Foreskin melanocyte (primary cell): ENCODE measurements at places on chromosomes 7 and 10.

DNA sequence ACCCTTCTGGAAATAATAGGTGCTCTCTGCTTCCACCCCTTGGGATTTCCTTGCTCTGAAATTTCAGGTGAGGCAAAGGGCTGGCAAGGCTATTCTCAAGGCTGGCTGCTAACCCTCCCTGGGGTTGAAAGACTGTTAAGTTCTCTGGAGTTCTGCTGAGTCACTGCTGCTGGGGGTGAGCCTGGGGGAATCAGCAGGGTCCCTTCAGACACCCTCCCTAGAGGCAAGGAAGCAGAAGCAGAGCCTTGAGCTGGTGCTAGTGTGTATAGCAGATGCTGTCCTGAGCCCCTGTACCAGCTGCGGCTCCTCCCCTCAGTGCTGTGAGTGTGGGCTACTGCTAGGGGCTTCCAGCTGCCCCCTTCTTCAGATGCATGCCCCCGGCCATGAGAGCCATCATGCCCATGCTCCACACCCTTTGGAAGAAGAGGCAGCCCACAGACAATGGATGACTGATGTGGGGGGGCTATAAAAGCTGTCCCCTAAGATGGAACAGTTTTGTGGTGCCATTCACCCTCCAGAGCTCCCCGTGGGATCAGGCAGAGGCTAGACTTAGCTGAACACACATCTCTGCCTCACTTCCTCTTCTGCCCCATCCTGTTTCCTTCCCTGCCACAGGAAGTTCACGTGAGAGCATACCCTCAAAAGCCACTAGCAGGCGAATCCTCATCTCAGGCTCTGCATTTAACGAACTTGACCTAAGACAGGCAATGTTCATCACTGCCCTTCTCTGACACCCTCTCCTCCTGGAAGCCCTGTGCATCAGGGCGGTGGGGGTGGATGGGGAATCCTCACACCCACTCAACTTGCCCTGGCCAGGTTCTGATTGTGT lies 91.8 kb downstream of the SH3PXD2A start:
- DNase-seq = no peak

DNA sequence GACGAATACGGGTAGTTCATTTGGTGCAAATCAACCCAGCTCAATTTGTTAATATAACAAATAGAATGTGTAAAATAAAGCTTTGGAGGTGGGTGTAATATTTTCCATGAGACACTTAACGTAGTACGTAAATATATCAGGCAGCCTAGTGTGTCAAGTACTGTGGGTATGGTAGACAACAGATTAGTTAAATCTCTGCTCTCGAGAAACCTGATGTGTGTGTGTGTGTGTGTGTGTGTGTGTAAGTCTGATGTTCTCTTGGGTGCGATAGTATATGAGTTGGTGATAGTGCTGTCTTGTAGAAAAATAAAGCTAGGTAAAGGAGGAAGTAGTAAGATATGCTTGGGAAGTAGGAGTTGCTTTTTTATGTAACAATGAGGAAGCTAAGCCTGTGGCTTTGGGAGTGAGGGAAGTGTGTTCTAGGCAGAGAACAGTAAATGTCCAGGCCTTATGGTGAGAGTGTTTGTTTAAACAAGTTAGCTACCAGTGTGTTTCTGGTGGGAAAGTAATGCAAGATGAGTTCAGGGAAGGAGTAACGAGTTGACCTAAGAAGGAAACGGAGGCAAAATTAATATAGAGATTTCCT lies 26.1 kb downstream of the WAC start:
- no peak for DNase-seq

DNA sequence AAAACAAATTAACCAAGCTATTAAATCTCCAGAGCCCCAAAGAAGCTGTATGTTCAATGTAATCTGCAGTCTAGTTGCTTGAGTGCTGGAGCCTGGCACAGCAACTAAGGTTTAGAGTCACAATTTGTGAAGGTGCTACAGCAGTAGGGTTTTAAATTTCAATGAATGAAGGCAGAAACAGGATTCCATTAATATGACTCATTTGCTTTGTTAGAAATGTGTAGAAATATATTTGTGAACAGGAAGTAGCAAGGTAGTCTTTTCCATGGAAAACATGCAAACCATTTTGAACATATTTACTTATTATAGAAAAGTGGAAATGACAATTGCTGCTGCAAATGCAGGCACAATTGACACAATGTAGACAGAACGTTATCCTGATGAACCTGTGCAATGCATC lies 149.0 kb upstream of the STEAP4 start:
- DNase-seq = no peak

- DNase-seq = no peak
Measured at GRCh38 chr10:131944976-131945695, 36.6 kb downstream of the BNIP3 start.

- DNase-seq = no peak
Measured at GRCh38 chr7:29315122-29315891, 120.7 kb downstream of the CHN2 start.

- DNase-seq = no peak
Measured at GRCh38 chr7:84705706-84706105, 481.1 kb downstream of the SEMA3D start.

DNA sequence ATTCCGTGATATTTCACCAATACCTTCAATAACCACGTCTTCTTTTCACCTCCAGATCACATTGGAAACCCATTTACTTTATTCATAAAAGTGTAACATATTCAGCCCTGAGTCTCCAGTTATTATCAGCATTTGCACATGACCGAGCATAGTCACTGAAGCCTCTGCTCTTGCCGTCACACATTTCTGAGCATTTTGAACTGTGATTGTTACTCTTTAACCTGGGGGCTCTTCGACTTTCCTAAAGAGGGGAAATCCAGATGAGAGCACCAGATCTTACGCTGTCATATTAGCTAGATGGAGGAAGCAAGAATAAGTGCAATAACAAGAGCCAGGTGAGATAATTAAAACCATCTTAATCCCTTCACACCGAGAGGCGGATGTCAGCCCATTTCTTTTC lies 260.0 kb upstream of the NRP1 start:
- DNase-seq = no peak

GRCh38 chr7:100093054-100093453 lies 4.3 kb downstream of the COPS6 start:
- no peak for DNase-seq

DNA sequence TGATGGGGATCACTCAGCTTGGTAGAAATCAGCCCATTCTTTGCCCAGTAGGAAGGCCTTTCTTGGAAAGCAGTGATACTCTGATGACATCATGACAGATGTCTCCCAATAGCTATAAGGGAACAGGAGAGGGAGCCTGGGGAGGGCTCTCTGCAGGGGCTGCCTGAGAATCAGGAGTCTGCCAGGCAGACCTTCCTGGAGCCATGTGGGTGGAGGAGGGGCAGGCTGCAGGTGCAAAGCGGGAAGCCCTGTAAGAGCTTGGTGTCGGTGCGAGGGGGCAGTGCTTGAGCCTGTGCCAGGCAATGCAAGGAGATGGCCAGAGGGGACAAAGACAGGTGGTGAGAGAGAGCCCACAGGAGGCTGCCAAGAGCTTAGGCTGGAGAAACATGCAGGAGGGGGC lies 5.0 kb upstream of the TNS3 start:
- DNase-seq = no peak

GRCh38 chr7:152203095-152203494 lies 177.6 kb downstream of the GALNT11 start:
- no peak for DNase-seq

GRCh38 chr7:7201578-7202374 lies 19.4 kb downstream of the C1GALT1 start:
- no peak for DNase-seq

- DNase-seq = no peak
Measured at GRCh38 chr7:117588352-117588794, 108.5 kb downstream of the CFTR start.

- DNase-seq = no peak
Measured at GRCh38 chr10:123554656-123555055, 111.5 kb upstream of the GPR26 start.

GRCh38 chr10:94409021-94409657 lies 6.8 kb downstream of the TBC1D12 start:
- DNase-seq = no peak

DNA sequence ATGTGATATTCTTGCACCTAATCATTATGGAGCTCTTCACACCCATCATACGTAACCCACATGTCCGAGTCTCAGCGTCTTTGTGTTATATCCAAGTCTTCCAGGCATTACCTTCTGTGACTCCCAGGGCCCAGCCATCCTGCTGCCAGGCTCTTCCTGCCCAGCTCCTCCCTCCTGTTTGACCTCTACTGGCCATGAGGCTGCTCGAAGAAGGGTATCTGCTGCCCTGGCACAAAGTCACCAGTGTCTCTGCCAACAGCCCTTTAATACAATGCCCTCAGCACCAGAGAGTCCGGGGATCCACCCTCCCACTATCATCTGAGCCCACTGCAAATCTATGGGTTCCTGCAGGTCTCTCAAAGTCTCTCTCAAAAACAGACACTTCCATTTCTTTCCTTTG lies 65.3 kb upstream of the WAC start:
- no peak for DNase-seq

- no peak for DNase-seq
Measured at GRCh38 chr7:127474457-127474856, 81.9 kb upstream of the ZNF800 start.

GRCh38 chr10:112218960-112219359 lies 35.4 kb upstream of the GPAM start:
- no peak for DNase-seq

DNA sequence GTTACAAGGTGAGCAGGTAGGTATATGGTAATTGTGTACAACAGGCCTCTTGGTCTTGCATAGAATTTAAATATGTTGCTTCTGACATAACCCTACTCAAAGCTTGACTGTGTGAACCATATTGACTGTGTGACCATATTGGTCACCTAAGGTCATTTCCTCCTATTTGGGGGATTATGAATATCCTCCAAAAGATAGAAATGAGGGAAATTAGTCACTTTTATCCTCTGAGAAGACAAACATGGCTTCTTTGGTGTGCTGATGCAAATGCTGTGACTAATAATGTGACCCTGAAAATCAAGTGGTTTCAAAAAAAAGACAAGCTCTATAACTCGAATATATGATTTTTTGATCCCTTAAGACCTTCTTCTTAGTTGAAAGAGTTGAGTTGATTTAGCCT lies 27.9 kb downstream of the IFIT5 start:
- no peak for DNase-seq

GRCh38 chr7:77702513-77702912 lies 6.3 kb downstream of the RSBN1L start:
- DNase-seq = no peak

- no peak for DNase-seq
Measured at GRCh38 chr7:18890885-18891621, 226.4 kb downstream of the TWIST1 start.

GRCh38 chr10:78596556-78596955 lies 472.2 kb upstream of the ZMIZ1 start:
- DNase-seq = no peak

- DNase-seq = no peak
Measured at GRCh38 chr7:21281193-21281592, 146.7 kb upstream of the SP4 start.

- DNase-seq = no peak
Measured at GRCh38 chr10:97444212-97444611, 1.6 kb downstream of the EXOSC1 start.

- no peak for DNase-seq
Measured at GRCh38 chr7:11171569-11172192, 198.0 kb downstream of the PHF14 start.

DNA sequence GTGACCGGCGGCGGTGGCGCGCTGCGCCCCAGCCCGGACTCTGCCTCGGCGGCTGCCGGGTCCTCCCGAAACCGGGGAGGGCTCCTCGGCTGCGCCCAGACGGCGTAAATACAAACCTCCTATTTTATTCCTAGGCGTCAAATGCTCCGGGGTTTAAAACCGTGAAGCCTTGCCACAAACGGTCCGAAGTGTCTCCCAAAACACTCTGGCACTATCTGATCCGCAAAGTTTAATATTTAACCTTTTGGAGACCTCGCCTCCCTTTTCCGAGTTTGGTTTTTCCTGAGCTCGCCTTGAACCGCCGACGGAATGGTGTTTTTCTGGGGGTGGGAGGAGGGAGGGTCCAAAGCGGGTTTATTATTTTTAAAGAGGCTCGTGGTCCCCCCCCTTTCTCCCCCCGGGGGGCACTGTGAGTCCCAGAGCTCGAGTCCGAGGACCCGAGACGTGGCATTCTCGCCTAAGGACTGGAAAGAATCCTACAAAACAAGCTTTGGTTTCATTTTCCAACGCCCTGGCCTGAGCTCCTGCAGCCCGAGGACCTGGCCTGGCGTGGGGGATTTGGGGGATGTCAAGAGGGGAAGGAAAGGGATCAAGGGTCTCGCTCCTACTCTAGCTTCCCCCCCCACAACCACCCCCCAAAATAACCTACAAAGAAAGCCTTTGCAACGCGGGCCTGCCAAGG lies 1.8 kb downstream of the TNRC18 start:
- peak; percentile 53 for DNase-seq

DNA sequence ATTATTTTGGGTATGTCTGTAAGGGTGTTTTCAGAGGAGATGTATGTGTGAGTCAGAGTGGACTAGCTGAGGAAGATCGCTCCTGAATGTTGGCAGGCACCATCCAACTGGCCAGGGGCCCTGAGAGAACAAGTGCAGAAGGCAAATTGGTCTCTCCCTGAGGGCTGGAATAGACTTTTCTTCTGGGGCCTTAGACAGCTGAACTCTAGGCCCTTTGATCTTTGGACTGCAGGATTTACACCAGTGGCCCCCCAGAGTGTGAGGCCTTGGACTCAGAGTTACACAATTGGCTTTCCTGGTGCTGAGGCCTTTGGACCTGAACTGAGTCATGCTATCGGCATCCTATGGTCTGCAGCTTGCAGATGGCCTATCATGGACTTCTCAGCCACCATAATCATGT lies 217.2 kb downstream of the REEP3 start:
- no peak for DNase-seq

DNA sequence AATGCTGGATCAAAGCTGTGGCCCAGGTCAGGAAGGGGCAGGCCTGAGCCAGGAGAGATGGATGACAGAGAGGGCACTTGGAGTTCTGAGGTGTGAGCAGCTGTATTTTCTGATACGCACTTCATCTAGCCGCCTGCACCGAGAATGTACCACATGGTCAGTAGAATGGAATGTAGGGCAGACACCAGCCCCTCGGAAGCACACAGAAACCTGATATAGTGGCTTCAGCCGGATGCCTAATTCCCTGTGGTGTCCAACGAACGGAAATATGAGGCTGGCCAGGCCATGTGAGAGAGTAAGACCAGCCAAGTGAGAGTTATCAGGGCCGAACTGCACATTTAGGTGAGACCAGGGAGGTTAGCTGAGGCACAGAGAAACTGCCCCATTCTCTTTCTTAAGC lies 46.7 kb upstream of the PLCE1 start:
- DNase-seq = no peak

- DNase-seq = no peak
Measured at GRCh38 chr7:90334193-90334843, 12.2 kb upstream of the GTPBP10 start.
